ENCODE measurements at places on chromosomes 1 and 21. TPM values are rescaled to one million over a fixed set of nuclear protein-coding genes. Genes with fewer than 3 reads are reported as not detected.

Gene TCHH
- total RNA-seq = not detected

Gene C1orf87
- total RNA-seq = not detected

Gene USH2A
- 3.6 TPM for total RNA-seq

Gene FOXO6
- total RNA-seq = 2.1 TPM

Gene RAVER2
- 23.8 TPM for total RNA-seq

Gene RORC
- total RNA-seq = 10.3 TPM

Gene PDZK1
- 0.16 TPM for total RNA-seq

Gene CDK18
- 179 TPM for total RNA-seq

Gene ZNF683
- not detected for total RNA-seq

Gene OR2T35
- not detected for total RNA-seq

Gene GJA4
- total RNA-seq = 27.0 TPM

Gene ORC1
- 0.11 TPM for total RNA-seq

Gene SPRR5
- total RNA-seq = not detected

Gene CFAP298
- 20.2 TPM for total RNA-seq

Gene GPR3
- 0.16 TPM for total RNA-seq

Gene KRTAP11-1
- total RNA-seq = not detected

Gene SPRR3
- total RNA-seq = not detected

Gene FAM20B
- total RNA-seq = 53.8 TPM

Gene FAM72A
- not detected for total RNA-seq

Gene PROX1
- total RNA-seq = 80.6 TPM

Gene OR2L8
- total RNA-seq = not detected

Gene FNBP1L
- 28.0 TPM for total RNA-seq

Gene BGLAP
- total RNA-seq = 0.30 TPM

Gene DCST1
- total RNA-seq = not detected

Gene KLHDC7A
- total RNA-seq = not detected

Gene ZNHIT6
- total RNA-seq = 8.7 TPM

Gene SPAG17
- total RNA-seq = not detected

Gene ZSWIM5
- total RNA-seq = 0.93 TPM

Gene FAM151A
- 0.80 TPM for total RNA-seq

Gene KCNN3
- 4.8 TPM for total RNA-seq

Gene AK5
- total RNA-seq = 1.0 TPM

Gene XCL2
- total RNA-seq = 0.58 TPM

Gene FNDC10
- total RNA-seq = 3.6 TPM

Gene LINGO4
- 0.77 TPM for total RNA-seq

Gene GNG4
- 0.11 TPM for total RNA-seq

Gene FLG2
- total RNA-seq = not detected

Gene DDAH1
- total RNA-seq = 10.1 TPM

Gene PRXL2B
- 8.2 TPM for total RNA-seq

Gene ZC3H12A
- 4.9 TPM for total RNA-seq
